ENCODE measurements at places on chromosomes 5 and 9.

- DNase-seq, result no peak
Observed at GRCh38 chr5:67378256-67378655, 181.7 kb upstream of the CD180 start.

DNA sequence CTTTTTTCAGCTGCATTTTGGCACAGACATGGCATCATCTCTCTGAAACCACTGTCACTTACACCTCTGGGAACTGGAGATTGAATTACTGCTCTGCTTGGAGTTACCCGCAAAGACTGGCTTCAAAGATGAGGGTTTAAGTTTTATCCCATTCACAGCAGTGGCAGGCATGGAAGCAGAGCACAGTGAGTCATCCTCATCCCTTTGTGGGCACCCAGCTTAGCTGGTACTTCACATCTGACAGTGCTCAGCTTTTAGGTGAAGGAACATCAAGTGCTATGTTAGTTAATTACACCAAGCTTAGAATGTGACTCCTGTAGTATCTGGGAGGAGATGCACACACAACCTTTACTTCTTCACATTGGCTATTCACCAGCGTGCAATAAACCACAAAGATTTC is 24.8 kb upstream of the ALDH1A1 start:
- DNase-seq, result no peak

GRCh38 chr5:159469496-159470372 is 139.4 kb upstream of the IL12B start:
- peak; percentile 17 for DNase-seq

DNA sequence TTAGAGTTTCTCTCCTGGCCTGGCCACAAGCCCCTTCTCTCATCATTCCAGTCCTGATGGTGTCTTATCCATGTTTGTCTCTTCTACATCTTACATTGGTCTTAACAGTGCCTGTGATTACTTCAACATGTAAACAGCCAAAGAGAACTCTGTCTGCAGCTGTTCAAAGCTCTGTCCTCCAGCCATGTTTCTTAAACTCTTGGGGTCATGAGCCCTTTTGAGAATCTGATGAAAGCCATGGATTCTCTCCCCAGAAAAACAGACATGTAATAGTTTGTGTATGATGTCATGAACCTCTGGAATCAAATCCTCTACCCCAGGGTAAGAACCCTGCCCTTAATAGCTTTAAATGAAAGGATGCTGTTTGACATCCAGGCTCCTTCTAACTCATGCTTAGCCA is 30.1 kb downstream of the MAMDC2 start:
- DNase-seq, result no peak

DNA sequence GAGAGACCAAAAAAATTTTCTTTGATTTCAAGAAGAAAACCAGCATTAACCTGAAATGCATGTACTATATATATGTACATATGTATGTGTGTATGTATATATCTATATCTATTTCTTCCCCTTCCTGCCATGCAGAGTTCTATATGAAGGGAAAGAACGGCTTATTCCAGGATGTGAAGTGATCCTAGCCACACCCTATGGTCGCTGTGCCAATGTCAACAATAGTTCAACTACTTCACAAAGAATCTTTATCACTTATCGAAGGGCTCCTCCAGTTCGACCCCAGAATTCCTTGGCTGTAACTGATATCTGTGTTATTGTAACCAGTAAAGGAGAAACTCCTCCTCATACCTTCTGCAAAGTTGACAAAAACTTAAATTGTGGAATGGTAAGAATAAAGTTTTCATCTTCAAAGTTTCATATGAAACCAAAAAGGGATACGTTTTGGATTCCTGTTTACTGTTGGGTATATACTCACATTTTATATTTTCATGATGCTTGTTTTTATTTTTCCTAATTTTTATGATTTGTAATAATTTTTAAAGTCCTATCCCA is 56.2 kb downstream of the DENND4C start:
- no peak for DNase-seq

DNA sequence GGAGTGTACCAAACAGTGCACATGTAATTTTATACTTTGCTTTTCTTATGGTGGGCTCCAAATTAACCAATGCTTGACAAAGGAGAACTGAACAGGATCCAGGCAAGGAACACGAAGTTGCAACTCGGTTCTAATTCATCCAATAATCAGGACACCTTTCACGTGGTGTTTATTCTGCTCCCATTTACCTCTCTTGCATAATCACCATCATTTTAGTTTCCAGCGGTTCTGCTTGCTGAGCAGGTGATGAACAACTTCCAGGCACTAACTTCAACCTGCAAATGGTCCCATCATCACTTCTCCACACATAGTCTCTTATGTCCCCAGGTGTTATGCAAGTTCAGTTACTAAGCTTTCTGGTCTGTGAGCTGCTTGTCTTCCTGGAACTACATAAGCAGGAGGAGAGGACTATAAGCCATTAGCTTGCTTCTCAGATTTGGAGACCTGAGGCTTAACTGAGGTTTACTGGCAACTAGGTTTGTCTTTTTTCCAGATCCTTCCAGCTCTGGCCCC is 326.8 kb upstream of the SLC30A5 start:
- DNase-seq, result no peak

DNA sequence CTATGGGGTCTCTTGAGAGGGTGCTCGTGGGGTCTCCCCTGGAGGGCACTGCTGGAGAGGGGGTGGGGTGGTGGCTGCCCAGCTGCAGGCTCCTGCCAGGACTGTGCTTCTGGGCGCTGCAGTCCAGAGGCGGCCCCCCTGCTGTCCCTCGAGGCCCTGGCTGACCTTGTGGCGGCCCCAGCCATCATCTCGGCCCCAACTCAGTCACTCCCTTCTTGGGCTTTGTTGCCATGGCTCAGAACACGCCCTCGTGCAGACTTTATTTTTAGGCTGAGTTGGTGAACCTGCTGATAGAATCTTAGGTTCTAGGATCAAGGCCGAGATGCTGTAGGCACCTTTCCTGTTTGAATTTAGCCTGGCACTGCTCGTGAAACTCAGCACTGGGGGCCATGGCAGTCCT is 22.8 kb downstream of the FBXW5 start:
- DNase-seq, result no peak

DNA sequence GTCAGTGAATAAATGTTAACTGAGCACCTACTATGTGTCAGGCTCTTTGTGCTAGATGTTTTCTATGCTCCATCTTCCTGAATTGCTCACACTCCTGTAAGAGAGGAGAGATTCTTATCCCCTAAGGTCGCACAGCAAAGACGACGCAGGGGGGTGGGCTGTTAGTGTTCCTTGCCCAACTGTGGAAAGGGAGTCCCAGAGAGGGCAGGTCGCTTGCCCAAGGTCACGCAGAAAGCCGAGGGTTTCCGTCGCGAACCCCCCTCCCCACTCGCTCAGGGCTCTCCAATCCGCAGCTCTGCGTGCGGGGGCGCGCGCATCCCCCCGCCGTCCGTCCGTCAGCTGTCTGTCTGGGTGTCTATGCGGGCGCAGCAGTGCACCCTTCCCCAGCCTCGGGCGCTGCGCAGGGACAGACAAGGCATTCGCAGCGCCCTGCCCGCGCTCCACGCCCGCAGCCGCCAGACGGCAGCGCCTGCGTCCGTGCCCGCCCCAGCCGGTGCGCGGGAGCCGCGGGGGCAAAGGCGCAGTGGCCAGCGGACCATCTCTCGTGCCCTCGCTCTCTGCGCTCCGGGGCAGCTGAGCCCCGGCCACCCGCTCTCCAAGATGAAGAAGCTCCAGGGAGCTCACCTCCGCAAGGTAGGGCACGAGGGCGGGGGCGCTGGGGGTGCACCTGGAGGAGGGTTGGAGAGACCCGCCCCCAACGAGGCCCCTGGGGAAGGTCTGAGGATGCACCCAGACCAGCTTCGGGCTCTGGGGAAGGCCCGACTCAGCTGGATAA is at the start of gene SLC6A7:
Gene SLC6A7 (plus strand): TSS at position 335 of the 775 bp plus-strand sequence. CDS start 266 bp downstream, at position 601.
- DNase-seq, result no peak

DNA sequence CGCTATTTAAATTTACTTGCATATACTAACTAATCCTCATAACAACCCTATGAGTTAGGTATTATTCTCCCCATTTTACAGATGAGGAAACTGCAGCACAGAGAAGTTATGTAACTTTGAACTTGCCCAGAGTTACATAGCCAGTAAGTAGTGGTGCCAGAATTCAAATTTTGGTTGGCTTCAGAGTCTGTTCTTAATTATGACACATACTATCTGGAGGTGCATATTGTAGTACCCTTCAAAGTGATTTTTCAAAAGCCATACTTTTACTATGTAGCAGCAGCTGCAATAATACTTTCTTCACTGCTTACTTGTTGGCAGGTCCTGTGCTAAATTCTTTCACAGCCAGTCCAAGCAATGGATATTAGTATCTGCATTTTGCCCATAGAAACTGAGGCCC is 16.4 kb downstream of the MAN2A1 start:
- DNase-seq, result no peak

DNA sequence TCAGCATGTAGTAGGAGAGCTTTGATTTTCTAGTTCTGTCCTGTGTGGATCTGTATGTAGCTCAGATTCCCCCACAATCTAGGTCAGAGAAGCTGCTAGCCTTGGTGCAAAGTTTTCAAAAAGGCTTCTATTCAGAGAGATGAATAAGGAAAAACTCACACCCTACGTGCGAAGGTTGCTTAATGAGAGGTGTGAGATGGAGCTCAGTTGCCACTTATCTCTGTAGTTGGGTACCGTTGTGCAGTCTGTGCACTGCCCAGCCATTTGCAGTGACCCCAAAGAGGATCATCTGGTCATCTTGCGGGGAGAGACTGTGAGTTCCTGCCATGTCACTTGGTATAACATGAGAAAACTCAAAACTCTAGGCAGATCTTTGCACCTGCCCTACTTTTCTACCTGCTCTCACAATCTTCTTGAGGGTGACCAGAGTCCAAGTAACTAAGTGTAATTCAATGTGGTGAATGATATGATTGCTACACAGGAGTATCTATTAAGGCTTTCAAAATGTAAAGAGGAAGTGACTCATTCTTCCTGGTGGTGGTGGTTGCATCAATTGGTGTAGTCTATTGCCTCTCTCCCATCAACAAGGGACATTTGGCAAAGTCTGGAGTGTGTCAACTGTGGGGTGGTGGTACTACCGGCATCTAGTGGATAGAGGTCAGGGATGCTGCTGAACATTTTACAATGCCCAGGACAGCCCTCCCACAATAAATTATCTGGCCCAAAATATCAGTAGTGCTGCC is 65.2 kb downstream of the TMC1 start:
- DNase-seq, result peak; percentile 37

DNA sequence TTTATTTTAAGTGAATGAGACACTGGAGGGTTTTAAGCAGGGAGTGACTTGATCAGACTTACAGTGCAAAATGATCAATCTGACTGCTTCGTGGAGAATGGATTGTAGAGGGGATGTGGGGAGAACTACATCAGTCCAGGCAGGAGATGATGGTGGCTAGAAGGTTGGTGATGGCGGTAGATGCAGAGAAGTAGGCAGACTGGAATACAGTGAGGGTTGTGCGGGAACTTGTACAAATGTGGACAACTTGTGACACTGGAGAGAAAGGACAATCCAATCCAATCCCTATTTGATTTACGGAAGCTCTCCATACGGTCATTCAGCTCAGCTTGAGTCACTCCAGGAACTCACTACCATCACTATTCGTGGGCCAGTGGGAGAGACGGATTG is 593 bp downstream of the TIGD6 start:
- DNase-seq, result no peak

GRCh38 chr5:41527201-41527779 is 16.9 kb upstream of the PLCXD3 start:
- DNase-seq, result no peak

GRCh38 chr9:25418974-25419373 is 259.3 kb downstream of the TUSC1 start:
- DNase-seq, result no peak

- DNase-seq, result no peak
Observed at GRCh38 chr9:129400971-129401622, 219.8 kb downstream of the C9orf50 start.

DNA sequence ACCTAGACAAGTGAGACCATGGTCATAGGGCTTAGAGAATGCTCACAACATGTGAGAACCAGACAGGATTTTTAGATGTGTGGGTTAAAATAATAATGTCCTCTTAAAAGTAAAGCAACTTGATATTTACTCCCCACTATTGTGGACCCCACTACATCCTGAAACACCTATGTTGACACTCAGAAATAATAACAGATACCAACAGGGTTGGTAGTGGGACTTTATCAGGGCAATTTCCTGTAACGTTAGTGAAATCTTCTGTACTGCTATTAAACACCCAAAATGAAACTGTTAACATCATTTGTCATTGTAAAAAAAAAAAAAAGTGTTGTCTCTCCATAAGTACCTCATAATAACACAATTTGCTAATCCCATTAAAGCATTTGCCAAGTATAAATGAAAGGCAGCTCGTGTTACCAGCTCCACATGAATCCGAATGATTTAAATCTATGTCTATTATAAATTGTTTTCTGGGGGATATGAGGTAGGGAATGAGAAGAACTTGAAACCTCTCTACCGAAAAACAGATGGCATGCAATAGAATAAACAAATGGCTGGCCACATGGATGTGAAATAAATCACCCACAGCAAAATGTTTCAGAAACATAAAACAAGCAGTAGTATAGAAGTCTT is 285.9 kb downstream of the ARHGEF28 start:
- peak; percentile 11 for DNase-seq

DNA sequence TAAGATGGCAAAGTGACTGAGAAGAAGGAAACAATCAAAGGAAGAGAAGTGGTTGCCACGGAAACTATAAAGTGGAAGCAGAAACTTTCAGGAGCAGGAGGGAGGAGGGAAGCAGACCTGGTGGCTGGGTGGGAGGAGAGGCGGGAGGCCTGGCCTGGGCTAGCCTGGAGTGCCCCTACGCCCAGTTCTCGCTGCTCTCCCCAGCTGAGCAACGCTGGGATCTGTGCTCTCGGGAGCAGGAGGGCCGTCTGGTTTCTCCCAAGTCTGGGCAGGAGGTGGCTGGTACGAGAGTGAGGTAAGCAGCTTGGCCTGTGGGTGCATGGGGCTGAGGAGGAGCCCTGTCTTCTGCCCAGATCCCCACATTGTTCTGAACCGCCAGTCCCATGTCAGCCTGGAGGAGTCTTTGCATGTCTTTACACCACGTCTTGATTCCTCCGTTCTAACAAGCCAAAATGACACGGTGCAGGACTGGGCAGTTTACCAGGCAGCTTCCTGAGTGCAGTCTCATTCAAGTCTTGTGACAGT is 15.0 kb upstream of the DAB2IP start:
- no peak for DNase-seq

- no peak for DNase-seq
Observed at GRCh38 chr9:32382565-32383320, 1.7 kb upstream of the ACO1 start.

- DNase-seq, result no peak
Observed at GRCh38 chr9:76459694-76460635, 983 bp downstream of the GCNT1 start.

DNA sequence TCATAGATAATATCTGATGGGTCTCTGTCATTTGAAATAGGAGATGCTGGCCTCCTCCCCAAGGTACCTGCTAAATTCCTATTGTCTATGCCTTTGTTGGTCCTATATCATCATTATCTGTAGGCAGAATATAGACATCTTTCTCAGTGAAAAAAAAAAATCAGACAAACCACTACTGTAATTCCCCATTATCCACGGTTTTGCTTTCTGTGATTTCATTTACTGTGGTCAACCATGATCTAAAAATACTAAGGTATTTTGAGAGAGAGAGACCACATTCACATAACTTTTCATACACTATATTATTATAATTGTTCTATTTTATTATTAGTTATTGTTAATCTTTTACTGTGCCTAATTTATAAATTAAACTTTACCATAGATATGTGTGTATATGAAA is 122.5 kb downstream of the INVS start:
- no peak for DNase-seq

Data from GM12865 (cell line).